ENCODE measurements at places on chromosomes 7 and 10. TPM values are rescaled to one million over a fixed set of nuclear protein-coding genes. Genes with fewer than 3 reads are reported as not detected.

DNA sequence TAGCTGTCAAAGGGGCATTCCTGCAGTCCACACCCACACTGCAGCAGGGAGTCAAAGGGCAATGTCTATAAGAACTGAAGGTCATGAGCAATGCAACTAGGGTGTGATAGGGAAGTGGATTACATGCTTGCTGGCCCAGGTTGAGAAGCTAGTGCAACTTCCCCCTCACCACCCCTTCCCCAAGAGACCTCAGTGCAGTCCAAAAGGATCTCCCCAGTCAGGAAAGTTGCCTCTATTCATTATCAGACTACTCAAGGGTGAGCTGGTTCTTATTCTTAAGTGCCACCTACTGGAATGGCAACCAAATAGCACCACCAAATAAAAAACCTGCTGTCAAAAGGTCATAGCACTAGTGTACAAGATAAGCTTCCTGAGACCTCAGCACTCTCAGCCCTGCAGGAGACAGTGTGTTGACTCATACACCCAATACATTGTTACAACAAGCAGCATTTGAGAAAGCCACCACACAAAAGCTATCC lies 28.2 kb downstream of the MTERF1 start:
- no peak for DNase-seq

- DNase-seq: no peak
These were observed 88.1 kb upstream of the DNAJB6 start for GRCh38 chr7:157248659-157249058.

DNA sequence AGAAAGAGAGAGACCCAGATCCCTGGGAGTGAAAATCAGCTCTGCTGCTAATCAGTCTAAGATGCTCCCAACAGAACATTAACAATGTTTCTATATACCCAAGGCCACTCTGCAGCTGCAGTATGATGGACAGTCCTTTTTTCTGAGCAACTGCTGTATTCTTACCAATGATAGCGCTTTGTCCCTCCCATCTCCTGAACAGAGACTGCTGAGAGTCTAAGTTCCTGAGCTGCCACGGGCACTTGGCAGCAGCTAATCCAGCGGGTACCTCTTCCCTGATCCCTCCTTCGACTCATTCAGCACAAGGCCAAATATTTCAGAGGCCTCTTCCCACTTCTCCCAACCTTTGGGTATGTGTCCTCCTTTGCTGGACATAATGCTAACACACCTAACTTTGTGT lies 7.7 kb downstream of the CPVL start:
- no peak for DNase-seq

GRCh38 chr10:70508912-70509756 lies 30.6 kb downstream of the PALD1 start:
- peak; percentile 64 for DNase-seq

- no peak for DNase-seq
These were observed 124.2 kb downstream of the RNF32 start for GRCh38 chr7:156764766-156765165.

DNA sequence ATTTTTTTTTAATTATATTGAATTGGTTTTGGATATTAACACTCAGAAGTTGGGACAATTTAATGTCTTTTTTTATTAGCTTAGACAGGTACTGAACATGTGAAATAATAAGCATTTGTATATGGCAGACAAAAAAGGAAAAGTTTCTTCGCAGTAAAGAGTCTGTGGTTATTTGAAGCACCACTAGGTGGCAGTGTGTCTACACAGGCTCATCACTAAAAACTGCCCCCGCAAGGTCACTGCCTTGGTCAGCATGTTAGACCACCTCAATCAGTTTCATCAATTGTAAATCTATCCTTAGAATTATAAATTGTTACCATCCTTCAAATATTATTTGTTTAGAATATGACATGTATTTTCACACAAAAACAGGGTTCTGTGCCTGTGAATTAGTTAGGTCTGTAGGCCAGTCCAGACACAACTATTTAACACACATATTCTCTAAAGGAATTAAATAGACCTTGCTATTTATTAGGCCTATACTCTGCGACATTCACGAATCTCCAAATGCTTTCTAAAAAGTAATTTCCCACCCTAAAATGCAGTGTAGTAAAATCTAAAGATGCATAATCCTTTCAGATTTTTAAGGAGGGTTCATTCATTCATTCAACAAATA lies 17.0 kb downstream of the PNLIPRP3 start:
- DNase-seq: no peak

GRCh38 chr10:79256264-79256806 lies 90.9 kb upstream of the PPIF start:
- DNase-seq: no peak

DNA sequence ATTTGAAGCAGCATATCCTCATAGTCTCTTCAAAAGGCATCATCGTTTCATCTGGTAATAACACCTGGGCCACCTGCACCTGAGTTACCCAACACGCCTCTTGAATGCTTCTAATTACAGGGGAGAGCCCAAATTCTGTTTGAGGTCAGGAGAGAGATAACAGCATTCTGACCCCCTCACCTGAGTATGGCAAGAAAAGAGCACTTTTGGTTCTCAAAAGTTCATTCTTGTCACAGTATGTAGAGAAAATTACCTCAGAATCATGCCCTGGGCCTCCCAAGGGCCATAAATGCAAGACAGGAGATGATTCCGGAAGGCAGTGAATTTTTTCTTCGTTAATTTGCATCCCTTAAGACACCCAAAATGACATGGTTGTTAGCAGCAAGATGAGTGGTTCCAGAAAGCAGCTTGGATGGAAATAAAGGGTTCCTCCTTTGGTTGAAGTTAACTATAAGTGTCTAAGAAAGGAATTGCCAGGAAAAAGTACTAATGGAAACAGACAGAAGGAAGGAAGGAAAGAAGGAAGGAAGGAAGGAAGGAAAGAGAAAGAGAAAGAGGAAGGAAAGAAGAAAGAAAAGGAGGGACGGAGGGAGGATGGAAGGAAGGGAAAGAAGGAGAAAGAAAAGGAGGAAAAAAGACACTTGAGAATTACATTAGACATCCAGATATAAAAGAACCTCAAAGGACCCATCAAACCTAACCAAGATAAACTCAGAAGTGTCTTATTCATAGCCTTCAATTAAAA lies 228.4 kb upstream of the RHOBTB1 start:
- DNase-seq: no peak

DNA sequence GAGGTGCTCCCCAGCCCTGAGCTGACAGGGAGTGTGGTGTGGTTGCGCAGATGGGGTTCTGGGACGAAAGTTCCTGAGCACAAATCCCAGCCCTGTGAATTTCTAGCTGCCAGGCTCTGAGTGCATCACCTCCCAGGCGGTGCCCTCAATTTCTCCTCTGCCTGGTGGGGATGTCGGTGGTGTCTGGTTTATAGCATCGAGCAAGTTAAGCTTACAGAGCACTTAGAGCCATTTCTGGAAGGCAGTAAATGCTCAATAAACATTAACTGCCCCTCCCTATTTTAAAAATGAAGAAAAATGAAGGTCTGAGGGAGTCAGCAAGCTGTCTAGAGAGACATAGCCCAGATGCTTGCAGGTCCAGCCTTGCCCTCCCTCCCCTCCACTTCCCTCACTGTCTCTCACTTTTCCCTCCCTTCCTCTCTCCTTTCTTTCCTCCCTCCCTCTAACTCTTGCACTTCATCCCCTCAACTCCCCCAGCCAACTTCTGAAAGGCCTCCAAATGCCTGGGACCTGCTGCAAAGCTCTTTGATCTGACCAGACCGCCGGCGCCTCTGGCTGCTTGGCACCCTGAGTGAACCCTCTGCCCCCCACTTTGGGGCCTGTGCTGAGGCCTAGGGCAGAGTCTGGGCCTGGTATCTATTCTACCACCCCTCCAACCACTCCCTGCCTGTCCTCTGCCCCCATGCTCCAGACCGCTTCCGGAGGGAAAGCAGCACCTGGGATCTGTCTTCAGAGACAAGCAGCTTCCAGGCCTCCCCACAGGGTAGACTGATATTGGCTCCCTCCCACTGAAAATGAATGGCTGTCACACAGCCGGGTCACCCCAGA lies 438.3 kb downstream of the RPS24 start:
- no peak for DNase-seq

GRCh38 chr7:5423306-5423975 lies at the start of gene TNRC18:
TSS of gene TNRC18 (minus strand) at chr7:5423834. CDS start at chr7:5421246, 2,588 bp downstream.
- no peak for DNase-seq

GRCh38 chr10:123146894-123147634 lies 872 bp upstream of the HMX2 start:
- DNase-seq: no peak

- DNase-seq: no peak
These were observed 4.7 kb upstream of the PLXDC2 start for GRCh38 chr10:19811540-19811939.

- no peak for DNase-seq
These were observed 29.3 kb downstream of the RBM48 start for GRCh38 chr7:92557808-92558362.

- no peak for DNase-seq
These were observed 52.5 kb downstream of the PANK1 start for GRCh38 chr10:89592539-89592938.

- DNase-seq: no peak
These were observed 48.1 kb upstream of the MSMB start for GRCh38 chr10:46094197-46094500.

GRCh38 chr7:40231796-40232195 lies 97.0 kb downstream of the SUGCT start:
- no peak for DNase-seq

GRCh38 chr10:91422915-91423314 lies 12.8 kb downstream of the HECTD2 start:
- DNase-seq: no peak

DNA sequence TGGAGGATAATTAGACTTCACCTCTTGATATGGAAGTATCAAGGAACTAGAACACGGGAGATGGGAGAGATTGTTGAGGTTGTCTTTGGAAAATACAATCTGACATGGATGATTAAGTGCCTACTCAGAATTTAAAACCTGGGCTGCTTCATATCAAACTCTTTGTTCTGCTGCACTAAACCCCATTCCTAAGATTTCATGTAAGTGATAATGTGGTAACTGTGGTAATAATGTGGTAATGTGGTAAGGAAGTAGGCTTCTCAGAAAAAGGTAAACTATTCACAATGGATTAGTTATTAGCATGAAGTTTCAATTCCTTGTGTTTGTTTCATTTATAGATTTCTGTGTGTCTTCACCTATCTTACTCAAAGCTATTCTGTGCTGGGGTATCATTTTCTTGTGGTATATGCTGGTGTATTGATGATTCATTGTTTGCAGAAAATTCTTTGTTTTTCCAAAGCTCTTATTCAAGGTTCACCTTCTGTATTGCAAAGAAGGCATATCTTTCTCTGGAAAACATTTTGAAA lies 129.9 kb upstream of the TAC1 start:
- no peak for DNase-seq

DNA sequence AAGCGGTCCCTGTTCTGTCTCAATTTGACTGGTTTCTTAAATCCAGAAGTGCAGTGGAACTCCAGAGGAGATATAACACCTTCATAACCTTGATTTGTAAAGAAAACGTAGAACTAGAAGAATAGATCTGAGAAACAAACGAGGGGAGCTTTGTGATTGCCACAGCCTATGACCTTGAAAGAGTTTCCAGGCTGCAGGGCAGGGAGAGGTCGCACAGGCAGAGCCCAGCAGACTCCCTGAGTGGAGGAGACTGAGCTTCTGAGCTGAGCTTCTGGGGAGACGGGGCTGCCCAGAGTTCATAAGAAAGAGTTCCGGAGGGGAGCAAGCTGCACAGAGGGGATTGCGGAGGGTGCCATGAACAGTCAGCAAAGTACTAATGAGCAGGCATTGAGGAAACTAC lies 57.8 kb downstream of the FAM185A start:
- DNase-seq: no peak

- no peak for DNase-seq
These were observed 23.5 kb downstream of the ZNF25 start for GRCh38 chr10:37952926-37953325.

GRCh38 chr10:3806603-3807002 lies 21.6 kb upstream of the KLF6 start:
- DNase-seq: no peak

GRCh38 chr7:716222-716621 lies 10.3 kb upstream of the DNAAF5 start:
- DNase-seq: no peak

DNA sequence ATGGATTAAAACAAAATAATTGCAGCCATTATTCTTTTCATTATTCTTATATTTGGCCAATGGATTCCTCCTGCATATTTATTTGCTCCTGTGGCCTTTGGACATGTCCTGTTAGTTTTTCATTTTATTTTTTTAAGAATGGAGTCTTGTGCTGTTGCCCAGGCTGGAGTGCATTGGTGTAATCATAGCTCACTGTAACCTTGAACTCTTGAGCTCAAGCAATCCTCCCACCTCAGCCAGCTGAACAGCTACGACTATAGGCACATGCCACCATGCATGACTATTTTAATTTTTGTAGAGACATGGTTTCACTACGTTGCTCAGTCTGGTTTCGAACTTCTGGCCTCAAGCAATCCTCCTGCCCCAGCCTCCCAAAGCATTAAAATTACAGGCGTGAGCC lies 42.7 kb upstream of the SRI start:
- DNase-seq: no peak

DNA sequence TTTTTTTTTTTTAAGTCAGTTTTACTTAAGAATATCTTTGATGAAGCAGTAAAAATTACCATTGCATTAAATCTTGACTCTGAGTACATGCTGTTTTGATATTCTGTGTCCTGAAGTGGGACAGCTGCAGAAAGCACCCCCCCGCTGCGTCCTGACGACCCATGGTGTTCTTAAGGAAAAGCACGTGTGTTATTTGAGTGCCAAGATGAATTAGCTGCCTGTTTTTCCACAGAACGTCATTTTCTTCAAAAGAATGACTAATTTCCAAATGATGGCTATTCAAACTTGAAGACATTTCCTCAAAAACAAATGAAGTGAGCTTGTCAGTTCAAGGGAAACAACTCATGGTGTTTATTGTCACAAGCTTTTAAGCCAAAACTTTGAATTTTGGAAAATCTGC lies 45.9 kb downstream of the CREM start:
- DNase-seq: no peak

DNA sequence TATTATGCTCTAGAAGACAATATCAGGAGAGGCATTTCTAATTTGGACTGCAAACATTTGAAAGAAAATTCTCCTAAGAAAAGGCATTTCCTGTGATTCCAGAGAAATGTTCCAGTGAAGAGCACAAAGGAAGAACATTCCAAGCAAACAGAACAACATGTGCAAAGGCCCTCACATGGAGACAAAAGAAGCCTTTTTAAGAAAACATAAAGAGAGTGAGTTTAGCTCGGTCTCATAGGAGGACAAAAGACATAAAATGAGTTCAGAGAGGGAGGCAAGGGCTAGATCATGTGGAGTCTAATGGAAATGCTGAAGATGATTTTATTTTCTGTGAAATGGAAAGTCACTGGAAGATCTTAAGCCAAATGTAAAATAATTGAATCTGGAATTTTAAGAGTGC lies 269.8 kb upstream of the HGF start:
- DNase-seq: no peak

EEF1AKMT2 gene
- 12.8 TPM for total RNA-seq

PTF1A gene
- not detected for total RNA-seq

MEIG1 gene
- total RNA-seq: not detected

UNC5B gene
- total RNA-seq: 12.1 TPM

PCLO gene
- total RNA-seq: 5.3 TPM

STOX1 gene
- not detected for total RNA-seq

NPFFR1 gene
- not detected for total RNA-seq

ENTPD1 gene
- 13.0 TPM for total RNA-seq

TAS2R3 gene
- total RNA-seq: not detected

OR2A7 gene
- 0.37 TPM for total RNA-seq

TMEM176B gene
- 149 TPM for total RNA-seq

PALD1 gene
- total RNA-seq: 4.8 TPM

ITPRID1 gene
- total RNA-seq: not detected

SPDYE6 gene
- not detected for total RNA-seq
